ENCODE measurements at places on chromosomes 1 and 21.

DNA sequence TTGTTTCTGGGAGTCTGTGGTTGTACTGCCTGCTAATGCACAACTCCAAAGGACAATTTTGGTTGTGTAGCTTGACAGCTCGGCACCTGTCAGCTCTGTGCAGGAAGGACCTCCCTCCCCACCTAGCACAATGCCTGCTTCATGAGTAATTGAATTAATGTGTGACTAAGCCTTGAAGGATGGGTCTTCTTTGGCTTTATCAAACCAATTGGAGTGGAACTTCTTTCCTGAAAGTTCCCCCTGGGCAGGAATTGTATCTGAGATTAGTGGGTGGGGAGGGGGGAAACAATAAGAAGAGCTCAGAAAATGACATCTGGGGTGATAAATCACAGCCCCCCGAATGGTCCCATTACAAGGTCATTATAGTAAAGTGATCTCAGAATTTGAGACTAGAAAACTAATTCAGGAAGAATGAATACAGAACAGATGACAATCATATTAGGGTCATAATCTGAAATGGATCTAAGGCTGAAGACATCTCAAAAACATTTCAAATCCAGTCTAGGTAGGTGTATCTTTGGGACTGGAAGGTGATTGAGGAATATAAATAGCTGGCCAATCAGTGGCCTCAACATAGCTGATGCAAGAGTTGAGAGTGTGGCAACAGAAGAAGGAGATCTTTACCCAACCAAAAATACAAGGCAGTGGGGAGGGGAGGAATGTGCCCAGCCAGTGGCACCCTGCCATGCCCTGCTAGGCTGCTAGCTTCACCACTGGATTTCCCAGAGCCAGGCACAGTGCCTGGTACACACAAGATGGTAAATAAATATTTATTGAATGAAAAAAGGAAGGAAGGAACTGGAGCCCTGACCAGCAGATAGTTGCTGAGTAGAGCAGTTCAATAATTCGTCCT lies 10.1 kb upstream of the SESN2 start:
- DNase-seq: no peak

- DNase-seq: peak; percentile 65
These were observed 1.5 kb downstream of the AJAP1 start for GRCh38 chr1:4655674-4656532.

- no peak for DNase-seq
These were observed 77.5 kb downstream of the PAPPA2 start for GRCh38 chr1:176540428-176540827.

DNA sequence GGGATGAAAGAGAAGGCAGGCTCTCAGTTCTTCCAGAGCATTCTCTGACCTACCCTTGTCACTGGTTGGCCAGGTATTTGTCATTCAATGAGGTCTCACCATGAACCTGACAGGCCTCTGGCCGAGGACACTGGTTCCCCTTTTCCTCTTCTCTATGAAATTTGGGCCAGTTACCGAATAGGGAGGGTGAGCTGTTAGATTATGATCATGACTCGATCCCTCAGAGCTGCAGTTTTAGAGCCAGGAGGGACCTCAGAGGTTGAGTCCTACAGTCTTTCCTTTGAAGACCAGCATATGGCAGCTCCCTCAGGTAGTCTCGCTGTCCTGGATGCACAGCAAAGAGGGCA lies 29.5 kb upstream of the CLSTN1 start:
- peak; percentile 29 for DNase-seq

DNA sequence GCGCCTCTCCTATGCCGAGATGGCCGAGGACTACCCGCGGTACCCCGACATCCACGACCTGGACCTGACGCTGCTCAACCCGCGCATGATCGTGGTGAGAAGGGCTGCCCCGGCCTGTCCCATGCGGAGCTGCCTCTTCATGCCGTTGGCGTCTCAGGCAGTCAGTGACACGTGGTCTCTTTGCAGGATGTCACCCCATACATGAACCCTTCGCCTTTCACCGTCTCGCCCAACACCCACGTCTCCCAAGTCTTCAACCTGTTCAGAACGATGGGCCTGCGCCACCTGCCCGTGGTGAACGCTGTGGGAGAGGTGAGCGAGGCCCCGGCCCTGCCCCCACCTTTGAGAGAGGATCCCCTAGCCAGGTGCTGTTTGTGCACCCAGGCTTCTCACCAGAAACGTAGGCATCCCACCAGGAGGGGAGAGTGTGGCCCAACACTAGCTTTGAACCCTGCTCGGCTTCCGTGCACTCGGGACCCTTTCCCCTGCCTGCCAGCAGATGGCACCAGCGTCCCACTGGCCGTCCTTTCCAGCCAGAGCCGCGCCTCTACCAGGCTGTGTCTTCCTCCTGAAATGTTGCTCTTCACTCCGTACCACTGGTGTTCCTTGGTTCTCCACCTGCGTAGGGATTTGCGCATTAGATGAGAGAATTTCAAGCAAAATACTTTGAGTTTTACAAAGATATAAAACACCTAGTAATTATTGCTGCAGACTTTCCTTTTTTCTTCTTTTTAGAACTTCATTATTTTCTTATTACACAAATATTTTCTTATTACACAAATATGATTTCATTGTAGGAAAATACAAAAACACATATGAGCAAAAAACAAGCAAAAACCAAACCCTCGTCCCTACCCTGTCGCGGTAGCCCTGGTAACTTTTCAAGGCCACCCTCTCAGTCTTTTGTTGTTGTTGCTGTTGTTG lies 9.0 kb downstream of the NPPA start:
- no peak for DNase-seq

DNA sequence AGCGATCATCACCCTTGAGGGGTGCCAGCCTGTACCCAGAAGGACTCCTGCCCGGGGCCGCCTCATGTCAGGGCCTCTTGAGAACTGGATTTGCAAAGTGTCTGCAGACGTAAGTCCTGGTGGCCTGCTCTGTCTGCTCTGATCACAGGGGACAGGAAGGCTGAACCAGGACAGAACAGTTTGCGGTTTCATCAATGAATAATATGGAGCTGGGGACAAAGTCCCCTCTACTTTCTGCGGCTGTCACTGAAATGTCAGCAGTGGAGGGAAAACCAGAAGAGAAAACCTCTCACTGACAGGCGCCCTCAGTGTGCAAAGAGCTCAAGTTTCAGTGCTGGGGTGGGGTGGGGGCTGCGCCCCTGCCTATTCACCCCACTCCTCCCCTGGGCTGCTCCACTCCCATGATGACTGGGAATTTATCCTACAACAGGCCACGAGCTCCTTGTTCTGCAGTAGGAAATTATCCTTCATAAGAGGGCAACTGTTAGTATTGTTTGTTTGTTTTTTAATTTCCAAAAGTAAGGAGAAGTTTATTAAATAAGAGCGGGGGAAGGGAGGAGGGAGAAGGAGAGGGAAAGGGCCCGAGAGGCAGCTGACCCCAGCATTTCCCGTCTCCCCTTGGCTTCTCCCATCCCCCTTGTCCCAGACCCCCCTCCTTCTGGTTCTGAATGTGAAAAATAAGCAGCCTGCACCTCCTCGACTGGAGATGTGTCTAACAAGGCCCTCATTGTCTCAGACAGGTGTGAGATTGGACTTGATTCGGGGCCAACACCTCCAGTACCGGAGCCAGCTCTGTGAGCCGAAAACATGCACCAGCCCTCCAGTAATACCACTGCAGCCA lies 149.2 kb downstream of the CLIC6 start:
- no peak for DNase-seq

DNA sequence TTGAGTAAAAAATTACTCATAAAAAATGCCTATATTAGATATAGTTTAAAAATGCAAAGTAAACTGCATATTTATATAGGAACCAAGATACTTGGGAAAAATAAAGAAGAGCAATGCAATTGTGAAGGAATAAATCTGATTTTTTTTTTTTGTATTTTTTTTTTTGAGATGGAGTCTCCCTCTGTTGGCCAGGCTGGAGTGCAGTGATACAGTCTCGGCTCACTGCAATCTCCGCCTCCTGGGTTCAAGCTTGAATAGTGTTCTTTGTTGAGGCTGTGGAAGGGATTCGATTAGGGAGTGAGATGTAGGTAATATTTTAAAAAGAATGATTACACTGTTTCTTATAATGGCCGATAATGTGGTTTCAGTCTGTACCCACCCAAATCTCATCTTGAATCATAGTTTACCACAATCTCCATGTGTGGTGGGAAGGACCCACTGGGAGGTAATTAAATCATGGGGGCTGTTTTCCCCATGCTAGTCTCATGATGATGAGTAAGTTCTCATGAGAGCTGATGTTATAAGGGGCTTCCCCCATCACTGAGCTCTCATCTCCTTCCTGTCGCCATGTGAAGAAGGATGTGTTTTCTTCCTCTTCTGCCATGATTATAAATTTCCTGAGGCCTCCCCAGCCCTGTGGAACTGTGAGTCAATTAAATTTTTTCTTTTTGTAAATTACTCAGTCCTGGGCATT lies 1765.9 kb downstream of the PLA2G4A start:
- DNase-seq: no peak

DNA sequence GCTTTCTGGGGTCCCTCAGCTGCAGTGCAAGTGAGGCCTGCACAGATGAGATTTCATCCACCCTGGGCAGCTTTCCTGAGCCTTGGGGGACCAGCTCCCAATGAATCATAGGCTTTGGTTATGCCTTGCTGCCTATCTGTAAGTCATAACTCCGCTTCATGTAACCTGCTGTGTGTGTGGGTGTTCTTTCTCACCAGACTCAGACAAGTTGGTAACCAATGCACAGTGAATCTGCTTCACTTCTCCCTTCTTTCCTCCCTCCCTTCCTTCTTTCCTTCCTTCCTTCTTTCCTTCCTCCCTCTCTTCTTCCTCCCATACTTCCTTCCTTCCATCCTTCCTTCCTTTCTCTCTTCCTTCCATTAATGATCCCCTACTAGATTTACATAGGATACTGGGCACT lies 34.4 kb upstream of the PSMB2 start:
- DNase-seq: no peak

DNA sequence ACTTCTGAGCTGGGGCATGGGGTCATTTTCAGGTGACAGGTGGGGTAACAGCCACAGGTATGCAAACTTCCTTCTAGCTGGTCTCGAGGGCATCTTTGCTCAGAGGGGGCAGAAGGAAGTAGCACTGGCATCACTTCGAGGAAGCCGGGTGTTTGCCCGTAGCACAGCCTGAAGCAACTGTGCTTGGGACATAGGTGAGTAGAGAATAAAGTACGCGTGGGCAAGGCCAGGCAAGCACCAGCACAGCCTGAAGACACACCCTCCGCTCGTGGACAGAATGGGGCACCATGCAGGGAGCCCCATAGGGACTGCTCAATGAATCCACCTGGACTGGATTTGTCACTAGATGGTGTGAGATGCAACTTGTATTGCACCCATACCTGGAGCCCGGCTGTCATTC lies 167.1 kb downstream of the KCNJ6 start:
- no peak for DNase-seq

DNA sequence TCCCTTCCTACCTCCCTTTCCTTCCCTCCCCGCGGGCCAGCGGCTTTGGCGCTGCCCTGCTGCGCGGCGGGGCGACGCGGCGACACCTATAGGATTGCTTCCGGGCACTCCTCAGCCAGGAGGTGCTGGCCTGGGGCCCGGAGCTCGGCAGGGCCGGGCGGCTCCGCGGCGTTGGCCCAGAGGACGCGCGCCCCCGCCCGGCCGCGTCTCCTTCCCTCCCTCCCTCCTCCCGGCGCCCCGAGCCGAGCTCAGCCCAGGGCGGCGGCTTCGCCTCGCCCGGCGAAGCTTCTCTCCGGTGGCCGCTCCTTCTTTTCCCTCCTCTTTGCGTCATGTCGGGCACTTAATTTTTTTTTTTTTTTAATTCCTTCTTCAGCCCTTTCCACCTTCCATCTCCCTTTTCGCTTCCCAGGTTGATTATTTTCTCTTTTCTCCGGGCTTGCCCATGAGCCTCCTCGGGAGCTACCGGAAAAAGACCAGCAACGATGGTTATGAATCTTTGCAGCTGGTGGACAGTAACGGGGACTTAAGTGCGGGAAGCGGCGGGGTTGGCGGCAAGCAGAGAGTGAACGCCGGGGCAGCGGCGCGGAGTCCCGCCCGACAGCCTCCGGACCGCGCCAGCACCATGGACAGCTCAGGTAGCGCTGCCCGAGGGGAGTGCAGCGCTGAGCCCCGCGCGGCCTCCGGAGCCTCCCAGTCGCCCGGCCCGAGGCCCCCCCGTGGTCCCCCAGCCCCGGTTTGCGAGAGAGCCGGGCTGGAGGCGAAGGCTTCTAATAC lies at the start of gene DNAJC6:
Gene DNAJC6, plus strand, starts transcription at position 240 of the 774 bp plus-strand sequence. Its CDS starts 203 bp downstream, at position 443.
- DNase-seq: peak; percentile 44

DNA sequence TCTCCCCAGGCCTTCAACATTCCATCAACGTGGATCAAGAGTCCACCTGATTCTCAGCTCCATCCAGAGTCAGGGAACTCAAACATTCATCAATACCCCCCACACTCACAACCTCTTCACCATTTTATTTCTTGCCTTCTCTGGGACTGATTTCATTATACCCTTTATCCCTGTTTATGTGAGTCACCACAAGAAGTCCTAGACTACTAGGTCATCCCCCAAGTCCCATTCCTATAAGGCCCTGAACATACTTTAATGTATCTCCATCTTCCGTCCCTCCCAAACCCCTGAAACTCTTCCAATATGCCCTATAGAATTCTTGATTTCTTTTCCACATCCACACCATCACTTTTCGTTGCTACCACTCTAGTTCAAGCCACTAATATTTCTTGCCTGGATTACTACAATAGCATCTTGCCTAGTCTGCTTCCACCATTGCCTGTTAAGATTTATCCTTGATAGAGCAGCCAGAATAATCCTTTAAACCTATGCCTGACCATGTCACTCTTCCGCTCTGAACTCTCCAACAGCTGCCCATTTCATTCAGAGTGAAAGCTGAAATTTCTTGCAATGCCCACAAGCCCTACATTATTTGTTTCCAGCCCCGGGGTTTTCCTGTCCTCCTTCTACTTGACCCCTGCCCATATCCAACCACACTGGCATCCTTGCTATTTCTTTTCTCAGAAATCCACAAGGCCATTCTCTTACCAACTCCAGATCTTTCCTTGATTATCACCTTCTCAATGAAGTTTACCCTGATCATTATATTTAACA lies 9.4 kb upstream of the SAMD13 start:
- no peak for DNase-seq

DNA sequence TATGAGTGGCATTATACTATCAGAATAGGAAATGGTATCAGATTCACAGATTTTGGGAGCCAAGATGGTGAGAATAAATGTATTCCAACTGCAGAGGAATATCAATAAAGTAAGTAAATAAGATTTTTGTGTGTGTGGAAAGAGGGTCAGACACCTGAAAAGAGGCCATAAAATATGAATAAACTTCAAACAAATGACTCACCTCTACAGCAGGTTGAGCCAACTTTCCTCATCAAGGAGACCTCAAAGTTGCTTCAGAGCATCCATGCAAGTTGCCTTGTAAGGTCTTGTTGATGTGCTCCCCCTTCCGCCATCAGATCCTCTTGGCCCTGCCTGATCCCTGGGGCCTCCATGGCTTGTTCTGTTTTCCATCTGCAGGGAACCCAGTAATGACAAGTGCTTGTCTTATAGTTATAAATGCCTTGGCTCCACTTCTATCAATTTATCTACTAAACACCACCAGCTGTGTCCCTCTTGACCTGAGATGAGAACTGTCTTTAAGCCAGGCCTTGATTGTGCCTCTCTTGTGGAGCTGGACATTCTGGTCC lies 775.6 kb downstream of the LTN1 start:
- no peak for DNase-seq

GRCh38 chr1:54207287-54207686 lies 7.3 kb downstream of the MRPL37 start:
- no peak for DNase-seq
